ENCODE measurements at places on chromosomes 3 and 15.
A peak's percentile ranks its signal among the peaks of the same experiment; 100 is the strongest.

DNA sequence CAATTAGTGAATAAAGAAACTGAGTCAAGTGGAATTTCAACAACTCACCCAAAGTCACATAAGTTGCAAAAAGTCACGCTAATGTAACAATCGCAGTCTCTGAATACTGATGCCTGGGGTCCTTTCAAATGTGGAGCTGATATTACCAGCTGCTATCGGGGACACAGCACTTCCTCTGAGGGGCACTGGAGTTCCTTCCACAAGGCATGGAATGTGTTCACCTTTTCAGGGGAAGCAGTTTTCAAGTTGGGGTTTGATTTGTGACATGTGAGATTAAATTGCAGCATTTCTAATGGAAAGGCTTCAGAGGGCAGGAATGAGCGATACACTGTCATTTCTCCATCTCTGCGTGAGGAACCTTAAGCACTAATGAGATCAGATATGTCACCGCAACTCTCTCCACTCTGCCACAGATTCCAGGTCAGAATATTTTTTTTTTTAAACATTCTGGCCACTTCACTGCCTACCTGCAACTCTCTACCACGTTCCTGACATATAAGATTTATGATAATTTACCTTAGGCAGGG is 807.2 kb upstream of the CFAP20DC start:
- DNase-seq: no peak

- DNase-seq: no peak
Measured at GRCh38 chr15:68340726-68341671, 63.5 kb downstream of the FEM1B start.

- no peak for DNase-seq
Measured at GRCh38 chr3:59056706-59057105, 6.9 kb upstream of the CFAP20DC start.

- no peak for DNase-seq
Measured at GRCh38 chr15:64532521-64533315, 72.3 kb downstream of the ZNF609 start.

DNA sequence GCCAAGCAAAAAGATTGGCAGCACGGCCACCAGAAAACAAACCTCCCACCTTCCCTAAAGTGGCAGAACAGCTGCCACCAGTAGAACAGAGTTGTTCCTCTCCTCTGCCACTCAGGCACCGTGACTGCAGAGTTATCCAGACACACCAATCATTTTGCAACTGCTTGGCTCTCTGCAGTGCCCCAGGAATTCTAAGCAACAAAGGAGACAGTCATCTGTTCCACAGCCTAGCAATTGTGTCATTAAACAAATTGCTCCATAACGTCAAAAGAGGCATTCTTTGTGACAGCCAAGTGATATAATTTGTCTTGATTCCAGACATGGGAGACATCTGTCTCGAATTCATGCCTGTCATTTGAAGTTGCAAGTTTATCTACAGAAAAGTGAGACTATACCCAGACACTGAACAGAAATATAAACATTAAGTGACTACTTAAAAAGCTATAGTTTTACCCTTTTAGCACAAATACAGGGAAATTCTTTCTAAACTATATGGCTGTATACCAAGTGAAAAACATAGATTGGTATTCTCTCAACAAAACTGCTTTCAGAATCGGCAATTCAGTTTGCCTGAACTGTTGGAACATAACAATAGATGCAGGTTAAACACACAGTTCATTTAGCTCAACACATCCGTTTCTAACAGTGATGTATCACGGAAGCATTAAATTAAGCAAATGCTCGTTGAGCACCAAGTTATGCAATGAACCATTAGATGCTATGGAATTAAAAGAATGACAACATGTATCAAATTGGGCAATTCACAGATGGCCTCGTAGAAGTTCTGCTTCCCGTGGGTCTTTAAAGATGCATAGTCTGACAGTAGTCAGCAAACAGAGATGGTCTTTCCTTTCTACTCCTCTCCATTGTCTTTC is 281.3 kb downstream of the FGF12 start:
- DNase-seq: no peak

DNA sequence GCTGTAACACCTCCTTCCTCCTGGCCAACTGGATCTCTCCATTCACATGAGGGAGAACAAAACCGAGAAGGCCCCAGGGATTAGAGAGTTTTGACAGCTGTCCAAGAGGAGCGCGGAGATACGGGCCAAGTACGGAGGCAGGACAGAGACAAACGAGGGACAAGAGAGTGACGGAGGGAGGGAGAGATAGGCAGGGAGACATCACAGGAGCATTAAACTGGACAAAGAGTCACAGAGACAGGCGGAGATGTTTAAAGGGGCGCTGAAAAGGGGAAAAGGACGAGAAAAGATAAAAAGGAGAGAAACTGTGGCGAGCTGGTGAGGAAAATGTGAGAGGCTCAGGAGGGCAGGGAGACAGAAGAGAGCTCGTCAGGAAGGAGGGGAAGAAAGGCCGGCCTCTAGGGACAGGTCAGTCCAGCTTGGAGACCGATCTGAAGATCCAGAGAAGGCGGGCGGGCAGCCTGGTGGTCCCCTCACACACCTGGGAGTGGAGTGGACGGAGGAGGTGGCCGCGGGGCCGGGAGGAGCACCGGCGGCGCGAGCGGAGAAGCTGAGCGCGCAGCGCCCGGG is 40.5 kb upstream of the ROPN1 start:
- DNase-seq: no peak

- DNase-seq: no peak
Measured at GRCh38 chr3:52468336-52468735, 12.9 kb downstream of the NISCH start.

DNA sequence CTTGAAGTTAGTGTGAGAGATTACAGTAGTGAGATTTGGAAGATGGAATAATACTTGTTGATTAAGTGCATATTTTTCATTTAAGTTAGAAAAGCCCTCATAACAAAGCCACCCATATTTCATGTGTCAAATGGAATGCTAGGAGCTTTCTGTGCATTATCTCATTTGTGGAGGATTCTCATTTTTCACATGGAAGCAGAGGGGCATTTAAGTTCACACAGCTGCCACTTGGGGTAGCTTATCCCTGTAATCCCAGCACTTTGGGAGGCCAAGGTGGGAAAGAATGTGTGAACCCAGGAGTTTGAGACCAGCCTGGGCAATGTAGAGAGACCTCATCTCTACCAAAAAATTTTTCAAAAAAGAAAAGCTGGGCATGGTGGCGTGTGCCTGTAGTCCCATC is 55.2 kb downstream of the RAB7A start:
- no peak for DNase-seq

DNA sequence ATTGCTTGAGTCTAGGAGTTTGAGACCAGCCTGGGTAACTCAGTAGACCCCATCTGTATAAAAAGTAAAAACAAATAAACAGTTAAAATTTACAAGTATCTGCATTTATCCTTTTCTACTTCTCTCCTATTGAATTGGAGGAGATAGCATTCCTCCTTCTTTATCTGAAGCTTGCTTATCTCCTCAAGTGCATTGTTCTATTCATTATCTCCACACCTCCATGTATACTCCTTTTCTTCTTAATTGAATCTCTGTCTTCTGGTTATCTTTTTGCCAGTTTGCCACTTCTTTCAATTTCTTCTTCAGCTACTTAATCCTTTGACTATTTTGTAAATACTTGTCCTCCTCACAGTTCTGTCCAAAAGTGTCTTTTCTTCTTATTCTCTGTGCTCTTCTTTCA is 88.6 kb downstream of the STRIT1 start:
- DNase-seq: no peak

DNA sequence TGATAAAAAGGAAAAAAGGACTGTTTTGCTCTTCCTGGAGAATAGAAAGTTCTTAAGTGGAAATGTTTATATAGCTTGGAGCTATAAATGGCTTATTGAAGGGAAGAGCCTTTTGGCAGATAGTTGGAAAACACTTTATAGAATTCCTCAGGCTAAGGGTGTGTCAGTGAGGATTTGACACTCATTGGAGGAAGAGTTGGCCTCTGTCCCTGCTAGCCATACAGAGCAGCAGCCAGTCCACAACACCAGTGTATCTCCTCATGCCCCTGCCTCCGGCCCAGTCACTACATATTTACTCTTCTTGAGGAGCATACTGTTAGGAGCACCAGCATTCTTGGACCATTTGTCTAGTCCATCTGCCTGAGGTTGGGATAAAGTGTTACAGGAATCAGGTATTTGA is 36.2 kb downstream of the KLHL18 start:
- no peak for DNase-seq

GRCh38 chr3:186160691-186161243 is 51.9 kb upstream of the ETV5 start:
- no peak for DNase-seq

DNA sequence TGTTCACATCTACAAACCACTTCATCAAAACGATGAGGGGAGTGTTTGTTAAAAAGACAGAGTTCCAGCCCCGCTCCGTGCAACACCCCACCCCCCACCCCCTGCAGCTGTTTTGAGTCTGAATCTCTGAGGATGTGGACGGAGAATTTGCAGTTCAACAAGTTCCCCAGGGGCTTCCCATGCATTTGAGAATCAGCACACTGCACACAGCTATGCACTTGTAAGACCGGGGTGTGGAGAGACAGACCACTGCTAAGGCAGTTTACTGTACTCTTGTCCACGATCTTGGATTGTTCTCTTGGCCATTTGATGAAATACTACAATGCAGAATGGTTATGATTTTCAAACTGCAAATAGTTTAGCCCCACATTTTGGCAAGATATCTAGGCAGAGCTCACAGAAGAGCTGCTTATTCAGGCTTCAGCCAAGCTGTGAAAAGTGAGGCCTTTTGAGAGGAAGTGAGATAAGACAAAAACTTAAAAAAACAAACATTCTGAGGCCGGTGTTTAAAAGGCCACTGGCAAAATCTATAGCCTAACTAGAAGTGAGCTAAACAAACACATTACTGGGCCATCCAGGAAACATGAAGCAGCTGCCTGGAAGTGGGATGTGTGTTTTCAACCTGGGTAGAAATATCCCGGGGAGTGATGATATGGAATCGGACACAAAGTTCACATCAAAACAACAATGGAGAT is 308.2 kb upstream of the ADAMTS9 start:
- DNase-seq: no peak

DNA sequence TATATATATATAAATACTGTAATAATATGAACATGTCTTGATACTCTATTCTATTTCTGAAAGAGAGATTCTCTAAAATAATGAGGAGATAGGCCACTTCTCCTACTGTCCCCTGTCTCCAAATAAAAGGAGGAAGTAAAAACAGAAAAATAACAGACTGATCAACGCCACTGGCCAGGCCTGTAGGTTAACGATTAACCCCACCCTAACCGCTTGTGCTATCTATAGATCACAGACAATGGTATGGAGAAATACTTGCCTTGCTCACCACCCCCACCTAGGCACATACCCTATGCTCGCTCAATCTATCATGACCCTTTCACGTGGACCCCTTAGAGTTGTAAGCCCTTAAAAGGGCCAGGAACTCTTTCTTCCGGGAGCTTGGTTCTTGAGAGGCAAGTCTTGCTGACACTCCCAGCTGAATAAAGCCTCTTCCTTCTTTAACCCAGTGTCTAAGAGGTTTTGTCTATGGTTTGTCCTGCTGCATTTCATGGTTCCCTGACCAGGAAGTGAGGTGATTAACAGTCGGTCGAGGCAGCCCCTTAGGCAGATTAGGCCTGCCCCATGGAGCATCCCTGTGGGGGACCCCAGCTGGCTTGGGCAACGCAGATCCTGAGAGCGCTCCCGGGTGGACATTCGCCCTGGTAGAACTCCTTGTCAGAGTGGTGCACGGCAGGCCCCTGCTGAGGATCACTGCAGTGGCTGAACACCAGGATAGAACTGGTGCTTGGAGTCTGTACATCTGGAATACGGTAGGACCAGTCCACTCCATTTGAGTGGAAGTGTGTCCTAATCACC is 521.8 kb upstream of the CNTN3 start:
- DNase-seq: no peak

DNA sequence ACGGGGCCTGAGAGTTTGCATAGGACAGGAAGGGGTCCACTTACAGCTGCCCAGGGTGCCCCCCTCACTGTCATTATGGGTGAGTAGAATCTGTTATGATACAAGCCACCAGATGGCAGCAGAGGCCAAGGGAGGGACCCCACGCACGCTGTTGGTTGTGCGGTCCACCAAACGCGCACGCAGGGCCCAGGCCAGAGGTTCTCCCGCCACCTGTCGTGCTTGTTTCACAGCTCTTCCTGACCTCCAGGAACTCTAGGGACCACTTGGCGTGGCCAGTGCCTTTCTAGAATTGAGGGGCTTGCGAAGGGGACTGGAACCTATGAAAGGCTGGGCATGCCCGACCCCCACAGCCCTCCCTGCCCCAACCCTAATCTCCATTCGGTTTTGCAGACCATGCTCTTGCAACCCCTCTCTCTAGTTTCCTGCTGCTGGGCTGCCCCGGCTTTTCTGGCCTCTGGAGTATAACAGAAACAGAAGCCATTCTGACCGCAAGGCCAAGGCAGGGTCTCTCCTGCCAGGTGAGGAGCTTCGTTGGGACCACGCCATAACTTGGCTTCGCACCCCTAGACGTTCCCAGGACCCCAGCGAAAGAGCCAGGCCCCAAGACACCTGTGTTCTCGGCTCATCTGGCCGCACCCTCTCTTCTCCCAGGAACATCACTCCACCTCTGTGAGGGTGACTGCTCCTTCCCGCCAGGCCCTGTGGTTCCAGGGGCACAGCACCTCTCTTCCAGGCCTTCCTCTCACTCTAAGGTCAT is 46.0 kb downstream of the ALDH1L1 start:
- DNase-seq: peak; percentile 9

- no peak for DNase-seq
Measured at GRCh38 chr3:61595288-61595687, 33.9 kb downstream of the PTPRG start.

- no peak for DNase-seq
Measured at GRCh38 chr3:123405021-123405420, 43.9 kb downstream of the ADCY5 start.

GRCh38 chr3:142586803-142587406 is 8.4 kb upstream of the ATR start:
- DNase-seq: no peak

- DNase-seq: peak; percentile 11
Measured at GRCh38 chr15:62940755-62941361, 101.7 kb upstream of the TPM1 start.

- no peak for DNase-seq
Measured at GRCh38 chr3:156109989-156110388, 10.4 kb upstream of the KCNAB1 start.

DNA sequence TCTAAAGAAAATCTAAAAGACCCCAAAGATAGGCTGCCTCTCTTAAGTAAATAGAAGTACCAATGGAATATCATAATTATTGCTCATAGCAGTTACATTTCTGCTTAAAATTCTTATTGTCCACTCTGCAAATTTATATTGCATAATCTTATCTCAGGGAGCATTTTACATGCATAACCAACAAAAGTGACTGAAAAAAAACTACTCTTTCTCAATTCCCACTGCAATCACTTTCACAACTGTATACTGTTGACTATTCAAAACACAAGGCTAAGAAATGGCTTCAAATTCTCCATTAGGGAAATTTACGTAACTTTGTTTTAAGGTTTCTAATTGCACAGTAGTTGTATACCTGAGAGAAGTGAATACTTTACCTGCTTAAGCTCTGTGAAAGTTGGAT is 56.3 kb downstream of the HMG20A start:
- DNase-seq: no peak

- no peak for DNase-seq
Measured at GRCh38 chr3:55407426-55407820, 79.7 kb downstream of the WNT5A start.
